ENCODE measurements at places on chromosomes 12 and 14.
A peak's percentile ranks its signal among the peaks of the same experiment; 100 is the strongest.

DNA sequence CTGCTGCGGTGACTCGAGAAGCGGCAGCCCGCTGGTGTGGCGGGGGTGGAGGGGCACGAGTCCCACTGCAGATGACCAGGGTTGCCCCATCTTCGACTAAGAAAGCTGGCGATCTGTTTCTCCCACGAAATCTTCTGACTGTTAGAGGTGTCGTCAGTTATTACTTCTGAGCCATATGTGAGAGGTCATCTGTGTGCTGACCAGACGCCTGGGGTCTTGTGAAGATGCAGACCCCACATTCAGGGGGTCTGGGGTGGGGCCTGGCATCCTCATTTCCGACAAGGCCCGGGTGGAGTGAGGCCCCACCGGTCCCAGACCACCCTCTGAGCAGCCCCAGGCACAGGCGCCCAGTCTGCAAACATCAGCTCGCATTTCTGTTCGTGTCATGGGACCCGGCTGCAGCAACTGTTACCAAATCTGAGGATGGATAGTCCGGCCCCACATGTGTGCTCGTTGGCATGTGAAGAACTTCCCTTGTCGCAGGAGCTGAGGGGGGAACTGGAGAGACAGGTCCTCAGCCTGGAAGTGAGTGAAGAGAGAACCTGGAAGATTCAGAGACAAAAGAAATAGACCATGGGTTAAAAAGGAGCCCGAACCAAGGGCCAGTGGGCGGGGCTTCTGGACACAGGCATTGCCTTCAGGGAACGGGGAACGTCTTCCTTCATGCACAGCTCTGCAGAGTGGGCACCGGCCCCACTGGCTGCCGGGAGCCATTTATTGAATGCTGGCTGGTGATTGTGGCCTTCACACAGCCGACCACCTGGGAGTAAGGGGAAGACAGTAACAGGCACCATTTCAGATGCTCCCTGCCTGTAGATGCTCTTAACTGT, 135.2 kb downstream of the ADGRD1 start:
- no peak for DNase-seq

GRCh38 chr12:111715279-111715678, 29.4 kb downstream of the ACAD10 start:
- DNase-seq: no peak

- no peak for DNase-seq
Observed at GRCh38 chr14:70784886-70785285, 24.4 kb downstream of the MAP3K9 start.

- no peak for DNase-seq
Observed at GRCh38 chr12:111202237-111202915, 166.5 kb downstream of the PHETA1 start.

- no peak for DNase-seq
Observed at GRCh38 chr12:103181366-103182152, 224.1 kb downstream of the ASCL1 start.

DNA sequence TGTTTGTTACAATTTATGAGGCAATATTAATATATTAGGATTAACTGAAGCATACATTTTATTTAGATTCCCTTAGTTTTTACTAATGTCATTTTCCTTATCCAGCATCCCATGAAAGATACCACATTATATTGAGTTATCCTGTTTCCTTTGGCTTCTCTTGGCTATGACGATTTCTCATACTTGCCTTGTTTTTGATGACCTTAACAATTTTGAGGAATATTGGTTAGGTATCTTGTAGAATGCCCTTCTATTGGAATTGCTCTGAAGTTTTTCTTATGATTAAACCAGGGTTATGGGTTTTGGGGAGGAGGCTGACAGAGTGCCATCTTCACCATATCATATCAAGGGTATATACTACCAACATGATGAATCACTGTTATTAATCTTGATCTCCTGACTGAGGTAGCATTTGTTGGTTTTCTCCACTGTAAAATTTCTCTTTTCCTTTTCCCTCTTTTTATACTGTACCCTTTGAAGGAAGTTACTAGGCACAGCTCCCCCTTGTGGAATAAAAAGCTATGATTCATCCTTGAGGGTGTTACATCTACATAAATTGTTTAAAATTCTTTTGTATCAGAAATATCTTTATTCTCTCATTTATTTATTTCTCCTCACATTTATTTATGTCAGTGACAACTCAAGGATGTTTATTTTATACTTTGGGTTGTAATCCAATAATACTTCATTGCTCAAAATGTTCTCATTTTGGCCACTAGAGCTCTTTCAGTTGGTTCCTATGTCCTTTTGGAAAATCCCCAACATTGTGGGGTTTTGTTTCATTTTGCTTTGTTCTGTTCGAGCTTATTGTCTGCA, 239.0 kb downstream of the SLC16A7 start:
- DNase-seq: no peak

GRCh38 chr12:5506295-5506694, 74.4 kb downstream of the NTF3 start:
- DNase-seq: no peak

DNA sequence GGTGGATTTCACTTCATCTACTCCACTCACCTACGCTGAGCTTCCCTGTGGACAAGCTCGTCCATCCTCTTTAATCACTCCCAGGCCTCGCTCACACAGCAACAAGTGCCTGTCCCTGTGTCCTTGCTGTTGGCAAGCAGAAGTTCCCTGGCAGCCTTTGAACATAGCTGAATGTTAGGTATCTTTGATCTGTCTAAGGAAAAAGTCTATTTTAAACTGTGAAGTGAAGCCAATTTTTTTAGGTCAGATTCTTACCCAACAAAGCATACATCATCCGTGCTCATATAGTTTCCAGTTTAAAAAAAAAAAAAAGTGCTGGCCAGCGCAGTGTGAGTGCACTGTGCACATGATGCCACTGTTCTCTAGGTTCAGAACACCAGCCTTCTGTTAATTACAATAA, 36.3 kb downstream of the PPP2R5C start:
- DNase-seq: no peak

DNA sequence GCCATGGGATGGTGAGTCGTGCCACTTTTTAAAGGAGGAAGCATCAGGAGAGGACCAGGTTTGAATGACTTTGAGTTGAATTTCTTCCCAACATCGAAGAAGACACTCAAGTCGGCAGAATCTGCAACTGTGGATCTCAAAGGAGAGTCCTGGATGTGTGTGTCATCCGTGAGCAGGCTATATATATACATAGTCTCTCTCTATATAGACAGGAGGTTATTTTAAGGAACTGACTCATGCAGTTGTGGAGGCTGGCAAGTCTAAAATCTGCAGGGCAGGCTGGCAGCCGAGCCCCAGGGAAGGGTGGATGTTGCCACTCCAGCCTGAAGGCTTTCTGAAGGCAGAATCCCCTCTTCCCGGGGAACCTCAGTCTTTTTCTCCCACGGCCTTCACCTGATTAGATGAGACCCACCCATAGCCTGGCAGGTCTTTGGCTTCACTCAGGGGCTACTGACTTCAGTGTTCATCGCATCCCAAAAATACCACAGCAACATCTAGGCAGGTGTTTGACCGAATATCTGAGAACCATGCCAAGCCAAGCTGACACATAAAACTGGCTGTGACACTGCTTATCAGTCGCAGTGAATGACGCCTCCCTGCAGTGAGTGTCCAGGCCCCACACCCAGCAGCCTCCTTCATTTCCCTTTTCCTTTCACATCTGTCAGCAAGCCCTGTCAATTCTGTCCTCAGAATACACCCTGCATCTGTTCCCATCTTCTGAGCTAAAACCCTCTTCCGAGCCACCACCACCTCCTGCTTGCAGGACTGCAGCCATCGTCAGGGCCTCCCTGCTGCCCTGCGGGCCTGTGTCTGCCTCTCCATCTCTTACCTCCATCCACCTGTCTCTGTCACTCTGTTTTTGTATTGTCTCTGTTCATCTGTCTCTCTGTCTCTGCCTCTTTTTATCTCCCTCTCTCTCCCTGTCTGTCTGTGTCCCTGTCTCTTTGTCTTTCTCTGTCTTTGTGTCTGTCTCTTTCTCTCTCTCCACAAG, 54.0 kb downstream of the ZNF664 start:
- no peak for DNase-seq

DNA sequence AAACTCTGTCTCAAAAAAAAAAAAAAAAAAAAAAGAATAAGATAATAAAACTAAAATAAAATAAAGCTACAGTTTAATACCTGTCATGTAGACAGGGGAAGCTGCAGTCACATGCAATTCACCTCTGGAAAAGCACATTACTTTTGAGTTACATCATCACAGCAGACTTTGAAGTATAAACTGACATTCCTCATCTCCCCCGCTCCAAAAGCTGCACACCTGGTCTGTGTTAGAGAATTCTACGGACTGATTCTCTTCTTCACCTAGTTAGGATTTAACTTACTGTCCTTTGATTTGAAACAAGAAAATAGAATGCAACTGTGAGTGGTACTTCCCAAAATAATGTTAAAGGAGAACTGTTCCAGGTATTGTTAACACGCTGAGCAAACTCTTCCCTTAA, 25.1 kb downstream of the SPPL3 start:
- no peak for DNase-seq

DNA sequence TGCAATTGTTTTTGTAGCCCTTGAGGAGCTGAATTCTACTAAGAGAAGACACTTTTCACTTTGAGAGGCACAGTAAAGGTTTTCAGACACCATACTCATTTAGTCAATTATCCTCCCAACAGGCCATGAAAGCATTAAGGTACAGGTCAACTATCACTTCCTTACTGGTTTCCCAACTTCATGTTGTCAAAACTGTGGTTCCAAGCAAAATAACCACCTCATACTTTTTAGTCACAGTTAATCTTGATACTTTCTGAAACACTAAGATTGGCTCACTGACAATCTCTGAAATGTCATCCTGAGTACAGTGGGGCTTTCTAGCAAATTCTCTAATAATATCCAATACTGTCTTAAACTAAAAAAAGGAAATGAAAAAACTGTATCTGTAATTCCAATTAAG, 71.7 kb downstream of the SLC2A13 start:
- DNase-seq: no peak

DNA sequence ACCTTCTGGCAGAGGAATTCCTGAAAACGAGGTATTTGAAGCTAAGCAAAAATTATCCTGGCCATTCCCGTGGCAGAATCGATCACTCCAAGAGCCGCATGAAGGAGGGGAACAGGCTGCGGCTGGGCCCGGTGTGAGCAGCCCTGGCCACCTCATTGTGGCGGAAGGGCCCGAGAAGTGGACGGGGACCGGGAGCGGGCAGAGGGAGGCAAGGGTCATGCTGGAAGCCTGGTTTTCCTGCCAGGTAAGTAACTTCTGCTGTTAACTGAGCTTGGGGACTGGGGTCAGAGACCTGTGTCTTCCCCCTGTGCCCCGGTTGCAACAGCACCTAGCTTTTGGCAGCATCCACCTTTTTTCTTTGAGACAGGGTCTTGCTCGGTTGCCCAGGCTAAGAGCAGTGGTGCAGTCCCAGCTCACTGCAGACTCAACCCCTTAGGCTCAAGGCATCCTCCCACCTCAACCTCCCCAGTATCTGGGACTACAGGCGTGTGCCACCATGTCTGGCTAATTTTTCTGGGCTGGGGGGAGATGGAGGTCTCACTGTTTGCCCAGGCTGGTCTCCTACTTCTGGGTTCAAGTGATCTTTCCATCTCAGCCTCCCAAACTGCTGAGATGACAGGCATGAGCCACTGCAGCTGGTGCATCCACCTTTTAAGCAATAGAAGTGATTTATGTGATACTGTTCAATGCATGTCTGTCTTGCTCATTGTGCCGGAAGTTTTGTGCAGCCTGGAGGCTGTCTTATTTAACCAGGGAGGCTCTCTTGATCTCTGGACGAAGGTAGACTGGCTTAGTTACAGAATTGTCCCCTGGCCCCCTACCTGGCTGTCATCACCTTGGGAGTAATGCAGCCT, 174.0 kb upstream of the MYL2 start:
- no peak for DNase-seq

GRCh38 chr12:22684140-22685118, 59.5 kb downstream of the ETNK1 start:
- peak; percentile 77 for DNase-seq

GRCh38 chr12:15698377-15698871, 90.8 kb downstream of the EPS8 start:
- no peak for DNase-seq

GRCh38 chr14:106605548-106606448, 1079.4 kb downstream of the TMEM121 start:
- DNase-seq: no peak

GRCh38 chr12:76641073-76641472, 81.5 kb upstream of the OSBPL8 start:
- no peak for DNase-seq

GRCh38 chr12:74906224-74906623, 303.4 kb downstream of the KCNC2 start:
- DNase-seq: no peak

DNA sequence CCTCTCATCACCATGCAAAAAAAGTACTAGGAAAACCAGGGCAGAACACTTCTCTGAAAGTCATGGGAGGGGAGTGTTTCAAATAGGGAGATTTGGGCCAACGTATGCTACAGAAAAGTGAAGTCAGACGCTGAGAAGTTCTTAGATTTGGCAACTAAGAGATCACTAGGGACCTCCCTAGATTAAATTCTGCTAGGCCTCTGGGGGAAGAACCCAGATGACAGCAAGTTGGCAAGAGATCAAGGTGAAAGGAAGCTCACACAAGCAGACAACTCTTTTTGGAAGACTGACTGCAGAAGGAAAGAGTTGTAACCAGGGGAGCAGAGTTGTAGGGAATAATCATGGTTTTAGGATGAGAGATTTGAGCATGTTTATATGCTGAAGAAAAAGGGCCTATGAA, 20.7 kb downstream of the IQSEC3 start:
- DNase-seq: no peak

DNA sequence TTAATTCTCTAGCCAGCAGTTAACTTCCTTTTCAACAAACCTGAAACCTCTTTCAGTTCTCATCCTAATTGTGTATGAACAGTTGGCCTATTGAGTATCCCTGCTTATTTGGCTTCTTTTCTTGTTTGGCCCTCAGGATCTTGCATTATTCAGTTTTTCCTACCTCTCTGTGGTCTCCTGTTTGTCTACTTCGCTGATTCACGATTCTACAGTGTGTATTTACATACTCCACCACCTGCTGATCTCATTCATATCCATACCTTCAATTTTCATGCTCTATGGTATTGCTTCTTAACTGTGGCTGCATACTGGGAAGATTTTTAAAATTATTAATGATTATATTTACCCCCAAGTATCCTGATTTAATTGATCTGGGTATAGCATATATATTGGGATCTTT, 56.4 kb downstream of the RASSF9 start:
- DNase-seq: no peak

DNA sequence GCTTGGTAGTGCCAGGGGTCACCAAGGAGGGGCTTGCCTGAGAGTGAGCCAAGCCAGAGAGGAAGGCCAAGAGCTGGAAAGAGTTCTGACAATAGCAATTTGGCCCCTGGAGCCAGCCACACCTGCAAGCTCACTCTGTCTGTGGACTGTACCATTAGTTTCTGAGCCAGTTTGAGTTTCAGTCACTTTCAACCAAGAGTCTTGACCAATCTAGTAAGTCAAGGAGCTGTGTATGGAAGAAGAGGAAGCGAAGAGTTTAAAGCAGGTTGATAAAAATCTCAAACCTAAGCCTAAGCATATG, 38.5 kb downstream of the NT5DC3 start:
- DNase-seq: no peak

DNA sequence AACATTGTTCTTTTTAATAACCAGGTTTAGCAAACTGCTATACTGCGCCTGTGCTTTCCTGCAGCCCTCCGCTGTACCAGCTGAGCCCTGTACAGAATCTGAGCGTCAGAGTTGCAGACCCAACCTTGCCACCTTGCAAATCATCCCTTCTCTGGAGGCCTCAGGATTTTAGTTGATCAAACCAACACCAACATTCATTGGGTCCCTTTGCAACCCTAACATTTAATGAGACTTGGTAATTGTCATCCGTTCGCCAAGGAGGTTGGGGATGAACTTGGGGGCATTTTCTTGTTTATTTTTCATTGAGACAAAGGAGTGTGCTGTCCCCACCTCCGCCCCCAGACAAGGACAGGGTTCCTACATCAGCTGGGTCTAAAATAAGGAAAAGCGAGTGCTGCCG, 2.6 kb upstream of the GSC start:
- DNase-seq: peak; percentile 11

- no peak for DNase-seq
Observed at GRCh38 chr12:82857911-82858533, 171.3 kb downstream of the TMTC2 start.
